ENCODE measurements at places on chromosomes 2 and 18. TPM values are rescaled to one million over a fixed set of nuclear protein-coding genes. Genes with fewer than 3 reads are reported as not detected.

The RUFY4 gene
- not detected for polyA plus RNA-seq

The APCDD1 gene
- 1.1 TPM for polyA plus RNA-seq

The TPGS2 gene
- polyA plus RNA-seq, result 39.2 TPM

The GLI2 gene
- polyA plus RNA-seq, result not detected

The INHBB gene
- not detected for polyA plus RNA-seq

The UCN gene
- not detected for polyA plus RNA-seq

The ANKRD62 gene
- not detected for polyA plus RNA-seq

The SOX11 gene
- polyA plus RNA-seq, result not detected

The UGT1A6 gene
- polyA plus RNA-seq, result not detected

The TLK1 gene
- 21.1 TPM for polyA plus RNA-seq

The TFCP2L1 gene
- not detected for polyA plus RNA-seq

The PAPOLG gene
- polyA plus RNA-seq, result 20.5 TPM

The FBXO15 gene
- 2.0 TPM for polyA plus RNA-seq

DNA sequence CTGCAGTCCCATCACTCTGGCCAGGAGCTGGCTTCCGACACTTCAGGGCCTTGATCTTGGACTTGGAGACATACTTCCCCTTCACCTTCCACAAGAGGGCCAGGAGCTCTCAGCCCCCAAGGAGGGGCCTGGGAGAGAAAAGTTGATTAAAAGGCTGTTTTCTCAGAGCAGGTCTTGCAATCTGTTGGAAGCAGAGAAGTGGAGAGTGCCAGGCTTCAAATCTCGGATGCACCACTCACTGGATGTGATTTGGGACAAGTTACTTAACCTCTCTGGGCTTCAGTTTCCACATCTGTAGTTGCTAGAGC is 255.3 kb downstream of the CYP26B1 start:
- DNase-seq, result no peak
- no peak overlapping the region for H3K27ac ChIP-seq
- H3K4me3 ChIP-seq, result no peak overlapping the region
- H3K4me1 ChIP-seq, result no peaks in the 10 kb centered on the region

DNA sequence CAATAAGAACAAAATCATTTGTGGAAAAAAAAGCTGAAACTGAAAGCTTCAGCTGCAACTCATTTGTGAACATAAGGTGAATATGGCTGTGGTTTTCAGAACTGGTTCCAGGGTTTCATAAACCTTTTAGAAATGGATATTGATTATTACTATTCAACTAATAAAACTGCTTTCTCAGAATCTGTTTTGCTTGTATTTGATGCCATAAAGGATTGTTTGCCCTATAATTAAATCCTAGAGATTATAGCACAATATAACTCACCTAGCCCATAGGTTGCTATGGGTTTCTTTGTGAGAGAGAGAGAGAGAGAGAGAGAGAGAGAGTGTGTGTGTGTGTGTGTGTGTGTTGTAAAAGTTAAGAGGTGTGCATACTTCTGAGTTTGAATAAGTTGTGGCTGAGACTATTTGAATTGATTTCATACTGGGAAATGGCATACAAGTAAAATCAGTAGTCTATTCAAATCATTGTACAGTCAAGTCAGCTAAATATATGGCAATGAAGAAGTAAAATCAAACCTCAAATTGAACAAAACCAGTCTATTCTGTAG is 339.2 kb downstream of the ARHGAP15 start:
- H3K4me3 ChIP-seq, result no peak overlapping the region
- H3K27ac ChIP-seq, result peak overlapping the region; percentile 79
- no peaks in the 10 kb centered on the region for H3K27me3 ChIP-seq
- H3K36me3 ChIP-seq, result peaks cover 15% of the 10 kb centered on the region

DNA sequence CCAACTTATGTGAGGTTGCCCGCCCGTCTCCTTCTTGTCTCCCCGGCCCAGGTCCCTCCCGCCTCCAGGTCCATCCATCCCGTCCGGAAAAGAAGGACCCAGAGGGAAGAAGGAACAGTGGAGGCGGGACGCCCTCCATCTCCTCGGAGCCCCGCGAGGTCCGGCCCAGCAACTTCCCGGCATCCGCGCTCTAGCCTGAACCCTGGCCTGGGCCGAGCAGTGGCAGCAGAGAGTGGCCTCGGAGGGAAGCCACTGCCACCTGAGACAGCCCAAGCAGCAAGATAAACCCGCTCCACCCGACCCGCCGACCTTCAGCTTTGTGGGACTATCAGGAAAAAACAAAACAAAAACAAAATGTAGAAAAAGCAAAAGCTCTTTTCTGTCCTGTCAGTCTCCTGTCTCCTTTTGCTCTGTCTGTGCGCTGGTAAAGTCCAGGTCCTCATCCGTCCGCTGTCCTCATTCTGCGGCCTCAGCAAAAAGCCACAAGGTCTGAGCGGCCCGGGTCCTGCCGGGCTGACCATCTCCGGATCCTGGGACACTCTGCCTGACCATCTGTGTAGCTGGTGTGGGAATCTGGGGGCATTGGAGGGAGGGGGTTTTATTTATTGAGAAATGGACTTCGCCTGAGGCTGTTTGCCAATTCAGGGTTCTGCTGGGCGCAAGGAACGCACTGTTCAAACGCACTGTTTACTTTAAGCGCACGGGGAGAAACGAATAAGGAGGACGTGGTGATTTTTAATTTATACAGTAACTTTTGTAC is 3.1 kb downstream of the DLX1 start:
- H3K4me3 ChIP-seq, result peak overlapping the region; percentile 84
- H3K27ac ChIP-seq, result peak overlapping the region; percentile 95
- H3K4me1 ChIP-seq, result peaks cover 23% of the 10 kb centered on the region
- peaks cover 91% of the 10 kb centered on the region for H3K27me3 ChIP-seq
- peaks cover 22% of the 10 kb centered on the region for H3K36me3 ChIP-seq

DNA sequence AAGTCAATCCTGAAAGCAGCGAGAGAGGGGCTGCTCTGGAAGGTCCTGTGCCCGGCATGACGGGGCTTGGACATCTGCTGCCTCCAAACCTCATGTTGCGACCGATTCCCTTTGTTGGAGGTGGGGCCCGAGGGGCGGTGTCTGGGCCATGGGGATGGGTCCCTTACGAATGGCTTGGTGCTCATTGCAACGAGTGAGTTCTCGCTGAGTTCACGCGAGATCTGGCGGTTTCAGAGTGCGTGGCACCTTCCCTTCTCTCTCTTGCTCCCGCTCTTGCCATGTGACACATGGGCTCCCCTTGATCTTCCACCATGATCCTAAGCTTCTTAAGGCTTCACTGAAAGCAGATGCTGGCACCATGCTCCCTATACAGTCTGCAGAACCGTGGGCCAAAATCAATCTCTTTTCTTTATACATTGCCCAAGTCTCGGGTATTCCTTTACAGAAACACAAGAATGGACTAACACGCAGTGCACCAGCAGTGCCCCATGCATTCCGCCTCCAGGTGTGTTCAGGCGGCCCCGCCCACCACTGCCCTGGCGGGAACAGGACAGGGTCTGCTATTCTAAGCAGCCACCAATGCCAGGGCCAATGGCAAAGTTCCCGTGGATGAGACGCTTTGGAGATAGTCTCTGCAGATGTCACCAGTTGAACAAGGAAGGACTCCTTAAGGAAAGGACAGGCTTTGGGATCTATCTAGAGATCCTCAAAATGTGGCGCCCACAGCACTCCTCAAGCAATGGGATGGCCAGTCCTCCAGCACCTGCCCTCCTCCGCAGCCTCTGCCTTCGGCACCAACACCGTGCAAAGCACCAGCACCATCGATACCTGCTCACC is 63.4 kb downstream of the ZNF516 start:
- peaks cover 41% of the 10 kb centered on the region for H3K4me1 ChIP-seq
- H3K27ac ChIP-seq, result no peak overlapping the region
- peaks cover 11% of the 10 kb centered on the region for H3K36me3 ChIP-seq
- no peaks in the 10 kb centered on the region for H3K27me3 ChIP-seq
- no peak for DNase-seq

DNA sequence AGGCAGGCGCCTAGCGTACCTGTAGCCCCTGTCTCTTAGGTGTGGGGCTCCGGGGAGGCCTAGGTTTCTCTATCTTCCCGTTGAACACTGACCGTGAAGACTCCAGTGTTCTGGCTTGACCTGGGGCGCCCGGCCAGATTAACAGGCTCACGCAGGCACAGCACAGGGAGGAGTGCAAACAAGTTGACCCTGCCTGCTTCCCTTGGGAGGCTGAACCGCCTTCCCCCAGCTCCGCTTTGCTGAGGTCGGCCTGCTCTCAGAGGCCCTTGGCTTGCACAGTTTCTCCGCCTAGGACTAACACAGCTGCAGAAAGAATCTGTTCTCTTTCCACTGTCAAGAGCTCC is 567 bp downstream of the PCYOX1 start:
- no peaks in the 10 kb centered on the region for H3K36me3 ChIP-seq
- DNase-seq, result no peak
- H3K27ac ChIP-seq, result peak overlapping the region; percentile 6
- H3K27me3 ChIP-seq, result no peaks in the 10 kb centered on the region

- peak overlapping the region; percentile 33 for H3K4me3 ChIP-seq
- peaks cover 28% of the 10 kb centered on the region for H3K27me3 ChIP-seq
- H3K36me3 ChIP-seq, result no peaks in the 10 kb centered on the region
- H3K27ac ChIP-seq, result peak overlapping the region; percentile 14
These were observed 1.4 kb upstream of the SMYD5 start for GRCh38 chr2:73212448-73213176.

DNA sequence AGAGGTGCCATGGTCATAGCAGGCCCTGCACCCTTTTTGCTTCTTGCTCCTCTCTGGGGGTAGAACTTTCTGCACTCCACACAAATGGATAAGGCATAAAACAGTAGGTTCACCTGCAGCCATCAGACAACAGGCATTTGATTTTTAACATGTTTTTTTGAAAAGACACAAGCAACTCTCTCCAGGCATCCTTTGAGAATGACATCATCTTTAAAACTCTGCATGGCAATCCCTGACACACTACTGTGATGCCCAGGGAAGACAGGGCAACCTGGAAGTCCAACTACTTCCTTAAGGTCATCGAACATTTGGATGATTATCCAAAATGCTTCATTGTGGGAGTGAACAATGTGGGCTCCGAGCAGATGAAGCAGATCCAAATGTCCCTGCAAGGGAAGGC is 82.8 kb downstream of the SKA1 start:
- DNase-seq, result no peak
- H3K27me3 ChIP-seq, result peaks cover 46% of the 10 kb centered on the region
- H3K4me3 ChIP-seq, result no peak overlapping the region

GRCh38 chr18:76846217-76846616 is 23.9 kb downstream of the ZNF236 start:
- no peaks in the 10 kb centered on the region for H3K27me3 ChIP-seq
- H3K27ac ChIP-seq, result peak overlapping the region; percentile 48
- peaks cover 16% of the 10 kb centered on the region for H3K4me1 ChIP-seq
- no peak for DNase-seq
- H3K4me3 ChIP-seq, result no peak overlapping the region

- no peak for DNase-seq
- peaks cover 4% of the 10 kb centered on the region for H3K27me3 ChIP-seq
- no peaks in the 10 kb centered on the region for H3K4me1 ChIP-seq
These were observed 40.0 kb downstream of the COL4A3 start for GRCh38 chr2:227204452-227204851.

DNA sequence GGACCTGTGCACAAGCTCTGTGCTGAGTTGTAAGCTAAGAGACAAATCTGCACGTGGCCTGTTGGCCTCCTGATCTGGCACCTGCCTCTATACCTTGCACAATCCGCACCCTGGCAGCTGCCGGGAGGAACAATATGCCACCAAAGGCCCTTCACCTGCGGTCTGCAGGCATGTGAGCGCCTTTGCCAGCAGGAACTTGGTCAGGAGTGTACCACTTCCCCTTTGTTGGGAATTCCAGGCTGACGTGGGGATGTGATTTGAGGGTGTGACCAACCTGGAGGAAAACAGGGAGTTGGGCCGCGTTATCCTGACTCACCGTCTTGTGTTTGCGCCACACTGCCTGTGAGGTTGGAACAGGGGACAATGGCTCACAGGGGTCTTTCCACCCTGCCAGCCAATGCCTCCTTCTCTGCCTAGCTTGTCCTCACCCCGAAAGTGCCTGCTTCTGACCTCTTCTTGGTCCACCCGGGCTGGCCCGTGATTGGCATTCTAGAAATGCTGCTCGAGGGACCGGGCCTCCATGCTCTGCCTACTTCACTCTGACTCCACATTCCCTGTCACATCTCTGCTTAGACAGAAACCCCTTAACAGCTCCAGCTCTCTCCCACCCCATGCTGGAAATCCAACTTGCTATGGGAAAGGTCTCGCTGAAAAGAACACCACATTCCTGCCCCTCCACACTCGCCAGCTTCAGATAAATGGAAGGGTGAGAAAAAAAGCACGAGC is 67.1 kb upstream of the MAP4K4 start:
- H3K27me3 ChIP-seq, result peaks cover 6% of the 10 kb centered on the region
- H3K4me3 ChIP-seq, result no peak overlapping the region
- H3K27ac ChIP-seq, result no peak overlapping the region
- peaks cover 10% of the 10 kb centered on the region for H3K4me1 ChIP-seq
- H3K36me3 ChIP-seq, result no peaks in the 10 kb centered on the region

GRCh38 chr2:37686792-37687526 is 15.5 kb upstream of the CDC42EP3 start:
- H3K36me3 ChIP-seq, result no peaks in the 10 kb centered on the region
- H3K4me1 ChIP-seq, result peaks cover 9% of the 10 kb centered on the region
- H3K27me3 ChIP-seq, result peaks cover 4% of the 10 kb centered on the region
- no peak overlapping the region for H3K27ac ChIP-seq

GRCh38 chr2:12257476-12257875 is 459.3 kb upstream of the TRIB2 start:
- H3K4me3 ChIP-seq, result no peak overlapping the region
- H3K36me3 ChIP-seq, result peaks cover 7% of the 10 kb centered on the region
- H3K4me1 ChIP-seq, result peaks cover 15% of the 10 kb centered on the region
- H3K27me3 ChIP-seq, result no peaks in the 10 kb centered on the region
- DNase-seq, result no peak
- H3K27ac ChIP-seq, result no peak overlapping the region

- no peak overlapping the region for H3K4me3 ChIP-seq
- no peaks in the 10 kb centered on the region for H3K27me3 ChIP-seq
- no peak for DNase-seq
- H3K27ac ChIP-seq, result no peak overlapping the region
These were observed 139.8 kb upstream of the UBE2E3 start for GRCh38 chr2:180840641-180841040.

DNA sequence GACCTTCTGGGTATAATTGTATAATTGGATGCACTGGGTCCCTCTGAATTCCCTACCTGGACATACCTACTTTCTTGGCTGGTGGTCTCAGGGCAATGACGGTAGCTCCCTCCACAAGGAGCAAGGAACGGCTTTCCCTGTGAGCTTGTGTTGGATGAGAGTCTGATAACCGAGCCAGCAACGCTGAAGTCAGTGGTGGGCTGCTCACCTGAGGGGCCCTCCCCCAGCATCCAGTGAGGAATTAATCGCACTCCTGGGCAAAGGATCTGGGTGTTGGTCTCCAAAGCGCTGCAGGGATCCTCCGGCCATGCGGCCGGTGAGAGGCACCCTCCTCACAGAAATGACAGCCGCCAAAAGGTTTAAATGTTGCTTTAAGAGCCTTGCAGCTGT is 47.1 kb downstream of the LONRF2 start:
- H3K4me3 ChIP-seq, result no peak overlapping the region
- H3K36me3 ChIP-seq, result peaks cover 8% of the 10 kb centered on the region
- no peak overlapping the region for H3K27ac ChIP-seq
- H3K4me1 ChIP-seq, result peaks cover 13% of the 10 kb centered on the region
- peaks cover 26% of the 10 kb centered on the region for H3K27me3 ChIP-seq

GRCh38 chr2:25567406-25567805 is 106.0 kb downstream of the DTNB start:
- DNase-seq, result peak; percentile 34
- H3K4me3 ChIP-seq, result no peak overlapping the region
- no peaks in the 10 kb centered on the region for H3K27me3 ChIP-seq
- peaks cover 48% of the 10 kb centered on the region for H3K4me1 ChIP-seq

GRCh38 chr2:239715606-239716005 is 309.5 kb downstream of the NDUFA10 start:
- no peak overlapping the region for H3K27ac ChIP-seq
- peaks cover 14% of the 10 kb centered on the region for H3K27me3 ChIP-seq
- peaks cover 5% of the 10 kb centered on the region for H3K36me3 ChIP-seq
- H3K4me1 ChIP-seq, result no peaks in the 10 kb centered on the region
- no peak for DNase-seq

- H3K36me3 ChIP-seq, result no peaks in the 10 kb centered on the region
- no peak for DNase-seq
- H3K4me1 ChIP-seq, result peaks cover 4% of the 10 kb centered on the region
- no peak overlapping the region for H3K27ac ChIP-seq
- H3K27me3 ChIP-seq, result peaks cover 11% of the 10 kb centered on the region
These were observed 33.6 kb upstream of the SNED1 start for GRCh38 chr2:240964704-240965295.

Measured in naive B cell (primary cell).